ENCODE measurements at places on chromosomes 13 and 19.

DNA sequence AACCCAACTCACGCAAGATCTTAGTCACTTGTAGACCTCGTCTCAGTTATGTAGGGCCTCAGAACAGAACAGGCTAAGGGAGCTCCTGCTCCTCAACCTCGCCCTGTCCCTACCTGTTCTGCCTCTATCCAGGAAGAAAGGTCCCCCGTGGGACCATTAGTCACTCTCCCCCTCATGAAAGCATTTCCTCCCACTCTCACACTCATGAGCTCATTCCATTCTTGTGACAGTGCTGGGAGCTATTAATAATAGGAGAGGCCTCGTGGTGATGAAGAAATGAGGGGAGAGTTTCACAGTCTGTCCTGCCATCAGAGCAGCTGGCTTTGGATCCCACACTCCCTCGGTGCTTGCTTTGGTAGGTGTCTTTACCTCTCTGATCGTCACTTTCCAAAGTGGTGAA lies 10.2 kb downstream of the PPP2R1A start:
- no peak for DNase-seq

DNA sequence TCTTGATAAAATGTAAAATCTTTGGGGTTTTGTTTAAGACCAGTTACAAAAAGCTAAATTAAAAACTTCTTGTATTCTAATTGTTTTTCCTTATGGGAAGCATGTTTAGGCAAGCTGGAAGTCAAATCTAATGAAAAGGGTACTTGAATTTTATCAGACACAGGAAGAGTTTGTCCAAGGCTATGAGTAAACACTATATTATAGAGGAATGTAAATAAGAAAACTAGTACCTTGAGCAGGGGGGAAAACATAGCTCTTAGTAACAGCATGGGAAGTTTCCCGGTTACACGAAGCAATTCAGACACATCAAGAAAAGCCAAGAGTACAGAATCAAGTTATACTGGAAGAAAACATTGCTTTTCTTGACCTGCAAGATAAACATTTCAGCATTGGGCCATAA lies 19.8 kb upstream of the ZNF780A start:
- DNase-seq, result no peak

GRCh38 chr13:27851096-27851850 lies 59.0 kb downstream of the GSX1 start:
- no peak for DNase-seq

GRCh38 chr19:48111280-48111679 lies 663 bp upstream of the PLA2G4C start:
- no peak for DNase-seq

- DNase-seq, result no peak
These were observed 9.5 kb downstream of the TSC22D1 start for GRCh38 chr13:44566601-44567000.

DNA sequence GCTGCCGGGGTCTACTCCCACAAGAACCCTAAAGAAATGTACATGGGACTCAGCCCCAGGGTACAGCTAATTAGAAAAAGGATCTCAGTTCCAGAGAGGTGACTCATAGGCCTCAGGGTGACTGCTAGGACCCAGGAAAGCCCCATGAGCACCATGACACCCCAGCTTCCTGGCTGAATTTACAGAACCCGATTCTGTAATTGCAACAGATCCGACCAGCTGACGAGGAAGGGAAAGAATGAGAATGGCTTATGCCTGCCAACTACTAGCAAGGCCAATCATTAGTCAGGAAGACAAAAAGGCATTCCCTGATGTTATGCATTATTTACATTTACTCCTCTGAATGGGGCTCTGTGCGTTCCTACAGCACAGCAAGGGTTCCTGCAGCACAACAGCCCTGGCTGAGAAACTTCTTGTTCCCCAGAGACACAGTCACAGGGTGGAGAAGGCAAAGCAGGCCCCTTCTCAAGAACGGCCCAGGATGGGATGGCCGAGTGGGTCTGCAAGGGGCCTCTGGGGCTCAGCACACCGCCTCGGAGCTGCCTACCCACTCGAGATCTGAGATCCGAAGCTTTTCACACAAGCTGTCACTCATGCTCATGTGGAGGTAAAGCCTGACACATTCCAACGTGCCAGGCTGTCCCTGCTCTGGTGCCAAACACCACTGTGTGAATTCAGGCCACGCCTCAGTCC lies 27.2 kb downstream of the PBX4 start:
- DNase-seq, result peak; percentile 82

- DNase-seq, result no peak
These were observed 156.4 kb upstream of the FREM2 start for GRCh38 chr13:38530492-38530891.

DNA sequence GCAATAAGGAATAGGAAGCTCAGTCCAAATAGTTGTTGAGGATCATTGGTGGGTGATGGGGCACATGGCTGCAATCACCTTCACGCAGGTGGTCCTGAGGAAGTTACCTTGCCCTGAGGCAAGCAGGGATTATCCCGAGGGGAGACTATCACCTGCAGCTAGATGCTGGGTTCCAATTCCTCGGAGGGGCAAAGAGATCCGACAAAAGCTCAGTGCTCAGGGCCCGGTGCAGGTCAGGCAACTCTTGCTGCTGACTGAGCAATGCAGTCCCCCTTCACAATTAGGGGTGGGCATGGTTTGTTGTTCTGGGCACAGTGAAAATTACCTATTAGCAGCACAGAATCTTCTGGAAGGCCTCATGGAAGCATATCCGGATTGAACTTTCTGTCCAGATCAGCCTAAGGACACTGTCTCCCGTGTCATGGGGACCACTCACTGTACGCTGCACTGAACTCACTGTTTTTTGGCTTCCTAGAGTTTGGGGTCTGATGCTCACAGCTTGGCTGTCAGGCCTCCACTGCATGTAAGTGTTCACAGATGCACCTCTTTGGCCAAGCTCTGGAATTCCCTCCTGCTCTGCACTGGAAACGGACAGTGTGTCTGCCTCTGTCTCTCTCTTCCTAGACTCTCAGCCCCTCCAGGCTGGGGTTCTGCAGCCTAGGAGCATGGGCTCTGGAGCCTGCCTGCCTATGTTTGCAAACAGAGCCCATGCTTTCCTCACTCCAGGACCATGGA lies 372.7 kb downstream of the ZNF536 start:
- DNase-seq, result no peak

DNA sequence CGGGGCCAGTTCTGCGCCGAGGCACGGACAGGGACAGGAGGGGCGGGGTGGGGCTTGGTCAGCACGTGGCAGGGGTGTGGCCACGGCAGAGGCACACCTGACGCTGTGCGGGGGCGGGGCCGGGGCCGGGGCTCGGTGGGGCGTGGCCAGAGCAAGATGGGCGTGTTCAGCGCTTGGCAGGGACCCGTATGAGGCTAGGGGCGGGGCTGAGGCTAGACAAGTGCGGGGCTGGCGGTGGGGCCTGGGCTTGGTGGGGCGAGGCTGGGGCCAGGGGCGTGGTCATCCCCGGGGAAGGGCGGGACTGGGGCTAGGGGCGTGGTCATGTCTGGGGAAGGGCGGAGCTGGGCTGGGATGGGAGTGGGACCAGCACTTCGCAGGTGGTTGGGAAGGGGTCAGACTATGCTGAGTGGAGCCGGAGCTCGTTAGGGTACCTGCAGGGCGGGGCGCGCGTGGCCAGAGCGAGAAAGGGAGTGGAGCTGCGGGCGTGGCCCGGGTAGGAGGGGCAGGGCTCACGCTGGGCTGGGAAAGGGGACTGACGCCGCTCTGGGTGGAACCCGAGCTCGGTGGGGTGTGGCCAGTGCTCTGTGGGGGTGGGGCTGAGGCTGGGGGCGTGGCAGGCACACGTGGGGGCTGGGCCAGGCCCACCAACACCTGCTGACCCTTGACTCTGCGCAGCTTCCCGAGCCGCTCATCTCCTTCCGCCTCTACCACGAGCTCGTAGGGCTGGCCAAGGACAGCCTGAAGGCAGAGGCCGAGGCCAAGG lies 12.8 kb downstream of the POLR2E start:
- DNase-seq, result peak; percentile 93

- DNase-seq, result no peak
These were observed 53.9 kb downstream of the RXFP2 start for GRCh38 chr13:31793246-31793645.

- no peak for DNase-seq
These were observed 2447.7 kb downstream of the PCDH9 start for GRCh38 chr13:64782466-64782865.

GRCh38 chr13:95083758-95084157 lies 217.5 kb downstream of the ABCC4 start:
- DNase-seq, result no peak

- peak; percentile 30 for DNase-seq
These were observed 117.9 kb downstream of the STOML3 start for GRCh38 chr13:38872693-38873092.

DNA sequence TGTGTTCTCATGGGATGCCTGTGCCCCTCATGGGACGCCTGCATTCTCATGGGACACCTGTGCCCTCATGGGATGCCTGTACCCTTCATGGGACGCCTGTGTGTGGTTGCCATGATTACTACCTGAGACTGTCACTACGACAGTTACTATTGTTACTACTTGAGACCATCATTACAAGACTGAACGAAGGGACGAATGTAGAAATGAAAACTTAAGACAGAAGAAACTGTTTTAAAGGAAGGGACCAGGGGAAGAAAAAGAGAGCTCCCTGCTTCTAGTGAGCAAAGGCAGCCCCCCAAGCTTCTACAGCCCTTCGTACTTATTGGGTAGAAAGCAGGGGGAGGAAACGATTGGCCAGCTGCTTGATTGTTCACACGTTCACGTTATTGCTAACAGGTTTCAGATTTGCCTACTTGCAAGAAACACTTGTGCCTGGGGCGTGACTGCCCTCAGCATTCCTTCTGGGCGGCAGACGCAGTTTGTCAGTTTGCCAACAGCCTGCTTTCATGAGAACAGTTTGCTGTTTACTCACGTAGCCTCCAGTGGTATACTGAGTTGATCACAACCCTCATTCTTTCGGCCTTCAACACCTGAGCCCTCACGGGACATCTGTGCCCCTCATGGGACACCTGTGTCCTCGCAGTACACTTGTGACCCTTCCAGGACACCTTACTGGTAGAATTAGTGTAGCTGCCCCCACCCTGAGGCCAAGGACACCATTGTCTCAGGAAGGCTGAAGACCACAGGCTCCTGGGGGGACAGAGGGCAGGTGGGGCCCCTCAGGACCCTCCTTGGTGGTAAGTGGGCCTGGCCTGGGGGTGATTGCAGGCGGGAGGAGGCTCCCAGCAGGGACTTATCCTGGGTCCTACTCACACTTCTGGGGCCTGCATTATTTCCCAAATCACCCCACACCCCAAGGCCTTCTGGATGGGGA lies 2.5 kb upstream of the S1PR4 start:
- DNase-seq, result no peak

GRCh38 chr13:36907266-36907665 lies 12.8 kb downstream of the SMAD9 start:
- no peak for DNase-seq

GRCh38 chr13:46810440-46810839 lies 13.5 kb upstream of the ESD start:
- DNase-seq, result no peak

- no peak for DNase-seq
These were observed 4.2 kb downstream of the FFAR3 start for GRCh38 chr19:35362261-35363000.

DNA sequence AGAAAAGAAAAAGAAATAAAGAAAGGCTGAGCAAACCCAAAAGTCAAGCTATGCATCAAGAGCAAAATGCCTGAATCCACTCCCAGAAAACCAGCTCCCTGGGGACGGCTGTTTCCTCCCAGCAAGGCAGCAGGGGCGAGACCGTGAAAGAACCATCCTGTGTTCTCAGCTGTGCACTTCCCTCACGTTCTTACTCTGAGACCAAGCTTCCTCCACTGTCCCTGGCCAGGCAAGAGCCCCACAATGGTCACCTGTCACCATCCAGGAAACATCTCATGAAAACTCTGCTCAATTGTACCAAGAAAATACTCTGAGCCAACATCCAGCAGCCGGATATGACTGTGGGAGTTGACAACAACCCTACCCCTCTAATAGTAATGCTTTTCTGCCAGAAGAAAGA lies 22.9 kb downstream of the RAB20 start:
- DNase-seq, result no peak

GRCh38 chr19:13093407-13094105 lies 9.1 kb downstream of the LYL1 start:
- DNase-seq, result peak; percentile 86

DNA sequence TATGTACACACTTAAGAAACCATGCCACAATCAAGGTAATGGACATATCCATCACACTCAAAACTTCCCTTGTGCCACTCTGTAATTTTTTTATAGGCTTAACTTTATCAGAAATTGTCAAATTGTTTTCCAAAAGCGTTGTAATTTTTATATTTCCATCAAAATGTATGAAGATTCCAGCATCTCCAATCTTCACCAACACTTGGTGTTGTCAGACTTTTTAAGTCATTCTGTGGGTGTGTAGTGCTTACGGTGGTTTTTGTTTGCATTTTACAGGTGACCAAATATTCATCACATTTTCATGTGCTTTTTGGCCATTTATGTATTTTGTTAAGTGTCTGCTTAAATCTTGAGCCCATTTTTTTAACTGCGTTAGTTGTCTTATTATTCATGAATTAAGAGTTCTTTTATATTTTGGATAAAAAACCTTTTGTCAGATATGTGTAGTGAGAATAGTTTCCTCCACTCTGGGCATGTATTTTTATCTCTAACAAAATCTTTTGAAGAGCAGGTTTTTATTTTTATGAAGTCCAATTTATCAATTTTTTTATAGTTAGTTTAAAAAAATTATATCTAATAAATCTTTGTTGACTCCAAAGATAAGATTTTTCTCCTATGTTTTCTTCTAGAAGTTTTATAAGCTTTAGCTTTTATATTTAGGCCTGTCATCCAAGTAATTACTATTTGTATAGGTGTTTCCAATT lies 4.6 kb upstream of the ZNF45 start:
- no peak for DNase-seq

DNA sequence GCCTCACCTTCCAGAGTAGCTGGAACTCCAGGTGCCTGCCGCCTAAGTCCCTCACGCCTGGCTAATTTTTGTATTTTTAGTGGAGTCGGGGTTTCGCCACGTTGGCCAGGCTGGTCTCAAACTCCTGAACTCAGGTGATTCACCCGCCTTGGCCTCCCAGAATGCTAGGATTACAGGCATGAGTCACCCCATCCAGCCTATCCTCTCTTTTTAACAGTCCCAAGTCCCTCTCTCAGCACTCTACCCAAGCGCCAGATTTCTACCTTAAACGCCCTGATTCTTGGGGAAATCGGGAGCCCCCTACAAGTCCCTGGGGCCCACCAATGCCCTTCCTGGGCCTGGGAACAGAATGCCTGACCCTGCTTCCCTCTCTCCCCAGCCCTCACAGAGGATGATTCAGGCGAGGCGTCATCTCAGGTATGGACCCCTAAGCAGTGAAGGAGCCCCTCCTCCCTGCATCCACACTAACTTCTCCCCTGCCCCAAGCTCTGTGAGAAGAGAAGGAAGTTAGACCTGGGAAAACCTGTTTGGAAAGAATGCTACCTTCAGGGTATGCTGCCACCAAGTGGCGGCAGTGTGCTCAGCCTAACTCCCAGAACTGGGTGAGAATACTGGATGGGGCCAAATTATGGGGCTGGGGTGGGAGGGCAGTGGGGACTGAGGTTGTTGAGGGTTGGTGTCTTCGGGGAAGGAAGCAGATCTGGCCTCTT lies 20.8 kb upstream of the EBI3 start:
- DNase-seq, result no peak

- no peak for DNase-seq
These were observed 973.7 kb downstream of the UQCRFS1 start for GRCh38 chr19:28239270-28239669.

Measured in activated T-cell treated with anti-CD3 and anti-CD28 coated beads, Interleukin-2, amount 50 U/mL, for 72 hours (primary cell).